ENCODE measurements at places on chromosomes 1 and 21.

- peak; percentile 72 for DNase-seq
These were observed at the start of gene KDF1 for GRCh38 chr1:26959722-26960624. KDF1 (minus strand) TSS chr1:26960468; CDS start chr1:26952380, 8,088 bp downstream.

DNA sequence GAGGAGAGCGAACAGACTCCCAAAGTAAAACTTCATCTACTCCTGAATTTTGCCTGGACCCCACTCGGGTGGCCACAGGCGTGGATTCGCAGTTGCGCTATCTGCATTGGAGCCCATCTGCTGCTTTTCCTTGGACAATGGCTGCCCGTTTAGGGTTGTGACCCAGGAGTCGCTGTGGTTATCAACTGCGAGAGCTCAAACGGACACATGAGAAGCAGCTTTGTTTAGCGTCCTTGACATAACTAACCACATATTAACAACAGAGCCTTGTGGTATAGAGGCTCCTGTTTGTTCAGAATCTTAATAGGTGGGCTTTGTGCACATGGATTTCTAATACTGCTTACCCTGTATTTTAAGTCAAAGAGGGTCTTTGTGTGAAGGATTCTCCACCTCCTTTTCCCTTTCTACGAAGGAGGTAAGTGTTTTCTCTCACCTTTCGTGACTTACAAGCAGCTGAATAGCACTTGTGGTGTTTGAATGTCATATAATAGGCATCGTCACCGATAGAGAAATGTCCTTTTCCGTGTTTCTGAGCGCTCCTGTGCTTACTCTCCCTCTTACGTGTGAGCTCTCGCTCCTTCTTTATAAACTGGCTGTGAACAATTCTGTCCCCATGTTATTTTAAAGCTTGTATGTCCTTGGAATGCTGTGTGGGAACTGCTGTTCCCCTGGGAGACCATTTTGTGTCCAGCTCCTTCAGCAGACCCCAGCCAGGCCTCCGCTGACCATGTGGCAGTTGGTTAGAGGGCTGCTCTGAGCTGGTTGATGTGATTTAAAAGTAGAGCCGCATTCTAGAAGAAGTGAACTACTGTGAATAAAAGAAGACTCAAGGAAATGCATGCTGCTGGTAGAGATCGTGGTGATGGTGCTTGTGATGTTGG lies 441.4 kb downstream of the RPS6KC1 start:
- no peak for DNase-seq

GRCh38 chr1:209621286-209621685 lies 30.9 kb downstream of the LAMB3 start:
- no peak for DNase-seq

DNA sequence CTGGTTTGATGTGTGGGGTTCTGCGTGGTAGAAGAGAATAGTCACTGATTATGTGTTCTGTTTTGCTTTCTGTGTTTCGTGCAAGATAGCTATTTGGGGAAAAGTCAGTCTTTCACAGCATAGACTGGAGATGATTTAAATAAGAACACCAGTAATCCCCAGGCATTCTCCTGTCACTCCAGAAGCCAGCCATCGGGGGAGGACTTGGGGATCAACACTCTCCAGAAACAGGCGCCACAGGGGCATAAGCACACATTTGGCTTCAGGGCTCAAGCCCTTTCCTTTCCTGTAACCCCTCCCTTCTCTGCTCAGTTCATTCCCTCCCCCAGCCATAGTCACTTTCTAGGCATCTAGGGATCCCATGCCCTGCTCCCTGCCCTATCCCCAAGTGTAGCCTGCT lies 97.3 kb upstream of the BEND5 start:
- DNase-seq = no peak

DNA sequence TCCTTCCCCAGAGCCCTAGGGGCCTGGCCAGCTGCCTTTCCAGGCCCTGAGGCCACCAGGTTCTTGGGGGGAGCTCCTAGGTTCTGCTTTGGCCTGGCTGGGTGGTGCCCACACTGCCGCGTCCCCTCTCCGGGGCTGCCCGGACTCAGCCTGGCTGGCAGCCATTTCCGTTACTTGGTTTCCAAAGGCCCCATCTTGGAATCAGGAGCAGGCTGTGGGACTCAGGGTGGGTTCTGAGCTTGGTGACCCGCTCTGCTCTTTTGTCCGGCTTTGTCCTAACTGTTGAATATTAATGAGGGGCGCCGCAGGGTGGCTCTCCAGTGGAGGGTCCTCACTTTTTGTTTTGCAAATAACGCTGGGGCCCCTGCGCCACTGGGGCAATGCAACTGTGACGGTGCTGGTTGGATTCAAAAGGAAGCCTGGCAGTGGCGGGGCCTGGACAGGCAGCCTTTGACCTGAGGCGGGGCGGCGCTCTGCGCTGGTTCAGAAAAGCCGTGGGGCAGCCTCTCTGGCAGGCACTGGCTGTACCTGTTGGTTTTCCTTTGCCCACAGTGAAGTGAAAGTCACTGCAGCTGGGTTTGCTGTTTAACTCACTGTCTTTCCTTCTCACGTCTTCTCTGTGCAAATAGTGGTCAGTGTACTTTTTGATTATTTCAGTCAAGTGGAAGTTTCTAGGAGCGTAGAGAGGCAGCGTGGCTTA lies 20.2 kb downstream of the SKI start:
- no peak for DNase-seq

DNA sequence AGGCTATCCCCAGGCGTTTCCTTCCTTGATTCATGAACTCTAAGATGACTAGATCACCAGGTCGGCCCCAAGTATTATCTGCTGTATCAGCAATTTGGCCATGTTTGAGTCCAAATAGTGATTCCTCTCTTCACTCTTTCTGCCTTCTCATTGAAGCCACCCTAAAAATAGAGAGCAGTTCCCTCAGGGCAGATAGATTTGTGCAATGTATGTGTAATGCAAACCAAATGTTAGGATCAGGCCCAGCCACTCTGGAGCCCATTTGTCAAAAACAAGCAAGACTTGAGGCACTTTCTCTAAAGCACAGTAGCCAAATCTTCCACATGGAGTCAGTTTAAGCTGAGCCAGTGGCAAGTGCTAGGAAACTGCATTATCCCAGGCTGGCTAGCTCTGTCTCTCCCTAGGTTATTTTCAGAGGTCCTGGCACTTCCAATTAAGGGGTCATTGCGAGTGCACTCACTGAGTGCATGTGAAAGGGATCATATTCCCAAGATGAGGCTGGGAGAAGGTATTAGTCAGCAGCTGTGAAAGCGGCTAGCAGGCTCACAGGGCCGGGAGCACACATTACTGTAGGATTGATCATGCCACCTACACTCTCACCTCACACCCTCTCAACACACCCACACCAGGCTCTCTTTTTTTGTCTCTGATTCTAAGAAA lies 97.9 kb upstream of the RAB3GAP2 start:
- DNase-seq = no peak

DNA sequence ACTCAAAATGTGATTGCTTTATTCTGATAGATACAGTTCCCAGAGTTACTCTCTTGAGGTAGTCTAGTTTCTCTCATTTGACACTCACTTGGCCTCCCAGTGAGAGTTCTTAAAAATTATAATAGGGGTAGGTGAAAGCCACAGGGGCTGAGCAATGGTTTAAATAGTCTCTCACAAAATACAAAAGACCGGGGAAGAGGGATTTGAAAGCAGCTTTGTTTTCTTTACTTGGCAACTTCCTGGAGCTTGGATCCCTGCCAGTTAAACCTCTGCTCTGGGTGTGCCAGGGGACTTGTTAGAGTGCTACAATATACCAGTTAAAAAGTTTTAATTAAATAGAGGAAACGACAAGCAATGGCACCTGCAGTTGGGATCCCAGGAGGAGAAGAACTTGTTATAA lies 31.7 kb downstream of the OR13G1 start:
- no peak for DNase-seq

GRCh38 chr1:172219966-172220365 lies 200.5 kb upstream of the C1orf105 start:
- no peak for DNase-seq

- DNase-seq = no peak
These were observed 59.2 kb downstream of the ETS2 start for GRCh38 chr21:38864964-38865363.

DNA sequence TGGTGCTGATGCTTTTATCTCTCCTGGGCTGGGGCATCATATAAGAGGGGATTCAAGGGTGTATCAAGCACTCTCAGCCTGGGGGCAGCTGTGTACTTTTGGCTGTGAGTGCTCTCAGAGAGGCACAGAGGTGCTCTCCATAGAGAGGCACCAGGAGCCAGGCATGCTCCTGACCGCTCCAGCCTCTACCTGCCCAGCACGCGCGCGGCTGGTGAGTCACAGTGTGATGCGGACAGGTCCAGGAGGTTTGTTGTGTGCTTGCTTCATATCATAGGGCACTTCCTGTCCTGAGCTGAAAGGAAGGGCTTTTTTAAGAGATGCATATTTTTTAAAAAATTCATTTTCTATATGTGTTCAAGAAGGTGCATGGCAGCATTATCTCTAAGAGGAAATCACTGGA lies 93.6 kb upstream of the BCAR3 start:
- DNase-seq = no peak

- peak; percentile 33 for DNase-seq
These were observed 12.1 kb downstream of the IRF2BP2 start for GRCh38 chr1:234597894-234598293.

GRCh38 chr1:107964336-107965109 lies 457 bp downstream of the VAV3 start:
- DNase-seq = no peak

- DNase-seq = no peak
These were observed 48.6 kb upstream of the GPR52 start for GRCh38 chr1:174399211-174399610.

GRCh38 chr1:1274299-1274930 lies 761 bp upstream of the UBE2J2 start:
- DNase-seq = no peak

DNA sequence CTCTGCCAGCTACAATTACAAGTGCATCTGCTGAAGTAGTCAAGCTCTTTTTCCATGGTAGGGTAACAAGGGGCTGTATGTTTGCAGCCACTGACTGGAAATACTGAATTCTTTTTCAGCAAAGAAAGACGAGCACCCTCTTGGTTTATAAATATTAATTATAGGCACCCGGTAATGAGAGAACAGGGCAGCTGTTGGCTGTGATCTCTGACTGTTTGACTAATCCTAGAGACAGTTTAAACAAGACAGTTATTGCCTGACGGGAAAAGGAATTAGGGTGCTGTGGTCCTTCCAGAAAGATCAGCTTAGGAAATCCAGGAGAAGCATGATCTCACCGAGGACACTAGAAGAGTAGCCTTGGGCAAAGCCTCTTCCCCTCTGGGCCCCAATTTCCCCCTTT lies 183.7 kb upstream of the ZC3H12A start:
- DNase-seq = no peak

- DNase-seq = no peak
These were observed 46.6 kb upstream of the GALNT2 start for GRCh38 chr1:230020451-230020850.

DNA sequence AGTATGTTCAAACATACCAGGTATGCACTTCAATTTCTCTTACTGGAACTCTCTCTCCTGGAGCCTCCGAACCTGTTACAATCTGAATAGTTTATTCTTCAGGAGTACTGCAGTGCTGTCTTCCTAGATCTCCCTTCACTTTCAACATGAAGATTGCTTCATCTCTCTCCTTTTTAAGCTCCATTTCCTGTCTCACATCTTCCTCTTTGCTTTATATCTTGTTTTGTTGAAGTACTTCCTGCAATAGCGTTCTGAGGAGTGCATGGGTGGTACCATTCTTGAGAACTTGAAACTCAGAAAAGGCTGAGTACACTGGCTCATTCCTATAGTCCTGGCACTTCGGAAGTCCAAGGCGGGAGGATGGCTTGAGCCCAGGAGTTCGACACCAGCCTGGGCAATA lies 15.7 kb upstream of the C1orf146 start:
- no peak for DNase-seq

DNA sequence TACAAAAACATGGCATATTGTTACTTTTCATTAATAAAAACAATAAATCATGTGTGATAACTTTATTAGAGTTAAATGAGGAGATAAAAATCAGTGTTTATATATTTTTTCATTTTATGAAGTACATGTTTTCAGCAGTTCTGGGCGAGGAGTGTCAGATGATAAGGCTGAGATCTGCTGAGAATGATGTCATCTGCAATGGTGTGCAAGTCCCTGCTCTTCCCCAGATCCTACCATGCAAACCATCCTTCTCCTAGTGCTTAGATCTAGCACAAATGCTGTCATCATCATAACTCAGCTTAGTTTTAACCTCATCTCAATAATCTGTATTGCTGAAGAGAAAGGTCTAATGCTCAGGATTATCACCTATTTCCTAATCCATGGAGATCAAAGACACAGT lies 214.4 kb upstream of the DAB1 start:
- DNase-seq = no peak

GRCh38 chr1:83606416-83606955 lies 392.4 kb downstream of the TTLL7 start:
- no peak for DNase-seq

DNA sequence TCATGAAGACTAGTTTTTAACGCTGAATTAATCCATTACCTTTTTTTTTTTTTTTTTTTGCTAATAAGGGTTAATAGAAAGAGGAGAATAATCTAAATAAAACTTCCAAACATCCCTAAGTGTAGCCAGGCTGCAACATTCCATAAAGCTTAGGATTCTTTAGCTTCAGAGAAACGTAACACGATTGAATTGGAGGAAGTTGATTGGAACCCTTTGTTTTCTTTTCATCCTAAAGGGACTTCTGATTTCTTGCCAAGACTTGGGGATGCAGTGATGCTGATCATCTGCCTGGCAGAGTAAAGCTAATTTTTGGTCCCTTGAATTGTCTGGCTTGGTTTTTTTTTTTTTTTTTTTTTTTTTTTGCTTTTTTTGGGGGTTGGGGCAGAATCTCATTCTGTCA lies 142.9 kb downstream of the VPS13D start:
- DNase-seq = no peak
